NCI-H2171 treated with DMSO at 0.1 percent for 48 hours (cell line): ENCODE measurements at places on chromosomes 3 and 15.

DNA sequence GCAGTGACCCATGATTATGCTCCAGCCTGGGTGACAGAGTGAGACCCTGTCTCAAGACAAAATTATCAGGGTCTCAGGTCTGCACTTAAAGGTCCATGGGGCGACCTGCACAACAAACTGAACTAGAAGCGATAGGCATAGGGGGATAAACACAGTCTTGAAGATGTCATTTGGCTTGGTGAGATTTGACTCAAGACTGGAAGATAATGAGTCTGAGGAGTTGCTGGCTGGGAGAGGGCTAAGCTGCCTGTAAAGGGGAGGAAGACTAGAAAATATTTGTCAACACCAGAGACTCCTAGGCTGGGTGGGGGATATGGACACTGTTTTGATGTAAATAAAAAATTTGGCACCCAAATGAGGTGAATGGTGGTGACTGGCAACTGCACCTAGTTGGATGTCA lies 19.8 kb downstream of the GHRL start:
- DNase-seq, result no peak

GRCh38 chr3:72009851-72010443 lies 225.0 kb upstream of the PROK2 start:
- no peak for DNase-seq

DNA sequence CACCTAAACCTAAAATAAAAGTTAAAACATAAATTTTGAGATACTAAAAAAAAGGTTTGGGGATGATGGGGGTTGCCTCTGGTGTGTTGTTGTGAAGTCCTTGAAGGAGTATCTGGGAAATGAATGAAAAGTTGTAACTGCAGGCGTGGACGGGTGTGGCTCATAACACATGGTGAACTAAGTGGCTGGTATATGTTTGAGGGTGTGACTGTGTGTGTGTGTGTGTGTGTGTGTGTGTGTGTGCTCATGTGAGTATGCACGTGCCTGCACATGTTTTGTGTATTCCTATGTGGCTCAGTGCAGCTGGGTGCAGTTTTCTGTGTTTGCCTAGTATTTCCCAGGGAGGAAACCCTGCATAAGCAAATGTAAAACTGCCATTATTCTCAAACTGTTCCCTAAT lies 229.9 kb upstream of the TRIM42 start:
- peak; percentile 31 for DNase-seq

- no peak for DNase-seq
Observed at GRCh38 chr15:89139613-89140499, 51.6 kb downstream of the ABHD2 start.

- DNase-seq, result no peak
Observed at GRCh38 chr15:38075466-38075865, 141.0 kb downstream of the TMCO5A start.

GRCh38 chr3:137763594-137763938 lies 549 bp upstream of the SOX14 start:
- no peak for DNase-seq

DNA sequence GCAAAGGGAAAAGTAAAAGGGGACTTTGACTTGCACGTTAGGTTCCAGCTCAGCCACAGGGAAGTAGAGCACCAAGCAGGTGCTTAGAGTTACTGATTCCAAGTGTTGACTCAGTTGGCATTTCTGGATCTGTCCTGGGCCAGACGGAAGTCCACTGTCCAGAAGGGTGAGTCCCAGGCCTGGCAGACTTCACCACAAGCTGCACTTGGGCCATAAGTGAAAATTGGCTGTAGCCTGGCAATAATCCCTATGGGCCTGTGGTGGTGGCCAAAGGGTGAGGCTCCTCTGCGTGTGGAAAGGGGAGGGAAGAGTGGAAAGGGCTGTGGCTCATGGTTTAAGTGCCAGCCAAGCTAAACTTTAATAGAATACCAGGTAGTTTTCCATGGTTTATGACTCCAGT lies 121.5 kb downstream of the DTWD1 start:
- DNase-seq, result no peak

DNA sequence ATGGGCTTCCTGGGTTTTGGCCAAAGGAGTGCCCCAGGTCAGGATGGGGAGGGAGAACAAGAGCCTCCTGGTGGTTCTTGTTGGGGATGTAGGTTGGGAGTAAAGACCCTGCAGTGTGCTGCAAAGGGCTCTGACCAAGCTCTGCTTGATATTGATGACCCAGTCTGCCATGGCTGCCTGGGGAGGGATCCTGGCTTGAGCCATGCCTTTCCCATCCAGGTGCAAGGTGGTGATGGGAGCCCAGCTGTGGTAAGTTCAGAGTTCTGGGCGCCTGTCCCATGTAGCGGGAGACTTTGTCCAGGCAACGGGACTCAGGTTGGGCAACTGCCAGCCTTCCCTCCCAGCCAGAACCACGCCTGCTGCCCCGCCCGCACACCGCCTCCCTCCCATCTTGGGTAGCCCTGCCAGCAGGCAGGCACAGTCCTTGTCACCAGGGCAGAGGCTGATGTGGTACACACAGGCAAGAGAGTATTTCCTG lies 2.6 kb downstream of the GNAI2 start:
- DNase-seq, result no peak

DNA sequence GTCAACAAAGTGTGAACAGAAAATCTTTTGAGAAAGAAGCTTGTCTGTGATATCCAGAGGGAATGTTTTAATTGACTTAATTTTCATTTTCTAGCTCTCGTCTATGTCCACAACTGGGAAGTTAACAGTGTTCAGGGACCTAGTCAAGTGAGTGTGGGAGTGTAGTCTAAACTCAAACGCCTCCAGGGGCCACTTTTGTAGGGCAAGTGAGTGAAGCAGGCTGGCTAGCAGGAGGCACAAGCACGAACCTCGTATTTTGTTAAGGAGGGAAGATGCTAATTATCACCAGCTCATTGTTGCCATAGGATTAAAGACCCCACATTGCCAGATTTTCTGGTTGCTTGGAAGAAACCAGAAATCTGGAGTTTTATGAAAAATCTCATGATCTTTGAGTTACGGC lies 135.8 kb downstream of the CPNE4 start:
- no peak for DNase-seq

DNA sequence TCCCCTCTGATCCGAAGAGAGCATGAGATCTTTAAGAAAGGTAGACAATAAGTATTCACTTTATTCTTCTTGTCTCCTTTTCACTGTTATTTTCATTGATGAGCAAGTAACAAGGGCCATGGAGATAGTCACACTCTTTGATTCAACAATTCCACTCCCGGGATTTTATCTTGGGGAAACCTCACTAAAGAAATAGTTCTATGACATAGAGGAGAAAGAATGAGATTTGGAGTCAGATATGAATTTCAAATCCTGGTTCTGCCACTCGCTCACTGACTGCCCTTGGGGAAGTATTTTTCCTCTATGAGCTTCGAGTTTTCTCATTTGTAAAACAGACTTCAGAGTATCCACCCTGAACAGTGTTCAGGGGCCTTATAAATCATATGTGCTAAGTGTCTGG lies 514.6 kb downstream of the NLGN1 start:
- no peak for DNase-seq

DNA sequence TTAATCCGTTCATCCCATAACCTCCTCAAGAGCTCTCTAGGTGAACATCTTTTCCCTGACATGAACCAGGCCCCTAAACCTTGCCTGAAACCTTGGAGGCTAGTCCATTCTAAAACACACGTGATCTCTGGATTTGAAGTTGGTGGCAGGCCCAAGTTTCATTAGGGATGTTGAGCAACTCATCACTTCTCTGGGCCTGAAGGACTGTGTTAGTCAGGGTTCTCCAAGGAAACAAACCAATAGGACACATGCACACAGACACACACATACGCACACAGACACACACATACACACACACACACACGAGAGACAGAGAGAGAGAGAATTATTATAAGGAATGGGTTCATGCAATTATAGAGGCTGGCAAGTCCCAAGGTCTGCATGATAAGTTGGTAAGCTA lies 31.9 kb downstream of the ACAN start:
- DNase-seq, result no peak

GRCh38 chr15:36325206-36325605 lies 254.2 kb upstream of the CDIN1 start:
- no peak for DNase-seq

DNA sequence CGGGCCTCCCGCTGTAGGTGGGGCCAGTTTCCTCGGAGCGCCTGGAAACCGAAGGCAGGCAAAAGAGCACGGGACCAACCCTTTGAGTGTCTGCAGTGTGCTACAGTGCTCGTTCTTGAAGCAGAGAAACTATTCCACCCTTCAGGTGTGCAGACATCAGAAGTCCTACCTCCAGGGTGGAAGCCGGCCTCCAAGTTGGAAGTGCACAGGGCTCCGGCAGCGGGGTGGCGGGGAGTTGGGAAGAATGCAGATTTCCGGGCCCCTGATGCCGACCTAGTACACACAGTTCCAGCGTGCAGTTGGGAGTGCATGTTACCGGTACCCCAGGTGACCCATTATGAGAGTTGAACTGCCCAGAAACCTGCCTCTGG lies 3.0 kb downstream of the KLF13 start:
- DNase-seq, result no peak

DNA sequence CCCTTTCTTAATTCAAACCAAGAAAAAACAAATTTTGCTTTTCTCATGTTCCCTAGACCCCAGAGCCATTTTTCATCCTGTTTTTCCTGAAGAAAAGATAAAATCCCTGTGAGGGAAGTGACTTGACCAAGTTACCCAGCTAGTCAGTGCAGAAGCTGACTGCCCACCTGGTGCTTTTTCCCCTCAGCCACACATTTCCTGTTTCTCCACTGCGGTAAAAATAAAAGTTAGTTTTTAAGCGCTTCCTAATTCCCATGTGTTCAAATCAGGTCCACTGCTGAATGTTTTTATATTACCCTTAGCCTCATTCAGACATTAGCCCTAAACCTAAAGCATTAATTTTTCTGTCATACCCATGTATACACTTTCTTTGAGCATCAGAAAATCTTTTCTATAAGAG lies 26.1 kb downstream of the PPP2R3A start:
- no peak for DNase-seq

DNA sequence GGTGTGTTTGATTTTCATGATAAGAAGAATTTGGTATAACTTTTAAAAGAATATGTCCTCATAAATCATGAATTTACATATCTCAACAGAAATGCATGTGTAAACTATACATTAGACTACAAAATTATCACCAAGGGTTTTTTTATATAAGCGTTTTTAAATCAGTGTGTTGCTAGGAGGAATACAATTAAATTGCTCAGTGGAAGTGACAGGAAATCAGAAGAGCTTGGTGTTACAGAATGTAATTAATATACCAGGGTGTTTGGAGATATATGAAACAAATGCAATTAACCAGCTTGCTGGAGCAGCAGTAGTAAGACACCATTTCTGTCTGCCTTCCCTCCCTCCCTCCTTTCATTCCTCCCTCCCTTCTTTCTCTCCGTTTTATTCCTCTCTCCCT lies 2.4 kb downstream of the ROBO2 start:
- peak; percentile 16 for DNase-seq

- DNase-seq, result no peak
Observed at GRCh38 chr3:140931016-140931454, 10.6 kb upstream of the SLC25A36 start.

DNA sequence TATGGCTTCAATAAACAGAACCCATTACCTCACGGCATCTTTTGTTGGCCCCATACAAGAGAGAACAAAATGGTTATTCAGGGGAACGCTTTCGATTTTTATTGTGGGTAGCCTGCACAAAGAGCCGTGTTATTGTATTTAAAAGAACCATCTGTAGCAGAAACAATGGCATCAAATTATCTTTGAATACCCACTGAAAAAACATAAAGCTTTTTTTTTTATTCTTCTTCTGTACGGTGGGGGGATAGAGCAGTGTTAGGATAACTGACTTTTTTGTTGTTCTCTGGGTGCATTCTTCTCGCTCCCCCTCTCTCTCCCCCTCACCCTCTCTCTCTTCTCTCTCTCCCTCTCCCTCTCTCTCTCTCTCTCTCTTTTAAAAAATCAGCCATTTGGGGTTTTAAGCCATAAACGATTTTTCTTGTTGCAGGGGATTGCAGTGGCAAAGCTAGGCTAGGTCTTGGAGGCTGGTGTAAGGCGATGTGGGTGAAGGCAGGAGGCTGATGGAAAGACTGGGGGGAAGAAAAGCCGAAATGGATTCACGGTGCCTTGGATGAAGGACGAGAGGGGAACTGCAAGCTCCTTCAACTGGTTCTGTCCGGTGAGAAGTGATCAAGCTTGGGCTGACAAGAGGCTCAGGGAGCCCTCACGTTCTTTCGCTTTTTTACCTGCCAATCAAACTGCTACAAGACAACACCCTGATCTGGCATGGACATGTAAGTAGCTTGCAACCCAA lies 12.4 kb upstream of the SOX2 start:
- no peak for DNase-seq

GRCh38 chr3:95424279-95424678 lies 1361.4 kb downstream of the NSUN3 start:
- DNase-seq, result peak; percentile 57

DNA sequence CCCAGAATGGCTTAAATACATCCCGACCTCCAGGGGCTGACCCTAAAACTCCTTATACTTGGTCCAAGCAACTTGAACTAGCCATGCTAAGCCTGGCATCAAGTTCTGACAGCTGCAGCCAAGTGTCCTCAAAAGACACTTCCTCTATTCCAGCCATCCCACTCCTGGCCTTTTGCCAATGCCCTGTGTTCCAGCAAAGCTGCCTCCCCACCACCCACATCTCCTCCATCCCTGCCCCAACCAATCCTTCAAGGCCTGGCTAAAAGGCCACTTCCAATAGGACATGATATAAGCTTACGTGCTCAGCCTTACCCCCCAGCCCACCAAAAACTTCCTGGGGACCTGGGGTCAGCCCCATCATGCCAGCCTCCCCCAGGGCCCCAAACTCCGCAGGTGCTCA lies 40.9 kb downstream of the SEMA3G start:
- no peak for DNase-seq

GRCh38 chr15:57732526-57733331 lies 26.2 kb downstream of the POLR2M start:
- DNase-seq, result peak; percentile 23

- no peak for DNase-seq
Observed at GRCh38 chr15:69499521-69500211, 47.0 kb downstream of the RPLP1 start.

- no peak for DNase-seq
Observed at GRCh38 chr15:90581771-90582352, 52.1 kb downstream of the CRTC3 start.

GRCh38 chr15:41881550-41881919 lies 12.3 kb downstream of the SPTBN5 start:
- no peak for DNase-seq

DNA sequence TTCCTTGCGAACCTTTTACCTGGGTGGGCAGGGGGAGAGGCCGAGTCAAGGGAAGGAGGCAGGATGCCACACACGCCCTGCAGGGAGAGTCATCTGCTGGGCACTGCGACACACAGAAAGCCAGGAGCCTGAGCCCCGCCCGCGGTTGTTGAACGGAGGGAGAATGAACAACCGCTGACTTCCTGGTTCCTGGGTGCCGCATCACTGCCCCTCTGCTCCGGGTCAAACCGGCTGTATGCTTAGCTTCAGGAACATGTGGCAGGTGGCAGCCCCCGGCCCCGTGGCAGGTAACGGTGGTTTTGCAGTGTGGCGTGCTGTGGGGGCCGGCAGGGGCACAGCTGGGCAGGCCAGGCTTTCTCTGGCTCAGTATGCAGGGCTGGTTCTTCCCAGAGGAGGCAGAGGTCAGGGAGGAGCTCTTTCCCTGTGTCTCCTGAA lies 33.4 kb downstream of the APBA2 start:
- DNase-seq, result no peak
